ENCODE measurements at places on chromosomes 1 and 21. TPM values are rescaled to one million over a fixed set of nuclear protein-coding genes. Genes with fewer than 3 reads are reported as not detected.

Gene PROK1
- not detected for total RNA-seq

Gene TNFRSF25
- total RNA-seq: 11.4 TPM

Gene DCST1
- not detected for total RNA-seq

Gene FCRLA
- total RNA-seq: 0.27 TPM

Gene TMEM82
- total RNA-seq: not detected

Gene MAP10
- total RNA-seq: 1.9 TPM

Gene SPRR2F
- not detected for total RNA-seq

Gene WDR64
- total RNA-seq: not detected

Gene RNF223
- not detected for total RNA-seq

Gene PPIAL4G
- total RNA-seq: not detected

Gene SSU72
- total RNA-seq: 116 TPM

Gene PTPN14
- 52.8 TPM for total RNA-seq

Gene HSD3B1
- not detected for total RNA-seq

Gene MIS18A
- 17.6 TPM for total RNA-seq

Gene BMP8B
- total RNA-seq: not detected

Gene TATDN3
- total RNA-seq: 10.6 TPM

Gene RSPO1
- total RNA-seq: not detected

Gene NTMT2
- not detected for total RNA-seq

Gene GPX7
- 18.5 TPM for total RNA-seq

Gene SLC45A1
- 0.80 TPM for total RNA-seq

Gene GUCA2B
- total RNA-seq: not detected

Gene AIDA
- total RNA-seq: 56.9 TPM

Gene SEC22B
- total RNA-seq: 16.6 TPM

Gene SOX13
- total RNA-seq: 10.9 TPM

Gene KIF2C
- 41.4 TPM for total RNA-seq

Gene SAMSN1
- 0.33 TPM for total RNA-seq

Gene PFKFB2
- total RNA-seq: 1.8 TPM

Gene KCNQ4
- total RNA-seq: not detected

Gene FCMR
- total RNA-seq: not detected

Gene YBX1
- total RNA-seq: 770 TPM

Gene RPE65
- not detected for total RNA-seq

Gene TMPRSS15
- not detected for total RNA-seq

Gene FMO1
- not detected for total RNA-seq

Gene CBR1
- total RNA-seq: 158 TPM

Gene FAM151A
- total RNA-seq: not detected

Gene PADI2
- 0.13 TPM for total RNA-seq

Gene CFHR5
- total RNA-seq: not detected

Gene DNM3
- total RNA-seq: 1.0 TPM

Gene KRTAP21-2
- total RNA-seq: not detected

Gene ARHGAP30
- total RNA-seq: 0.20 TPM

Gene FCGR1A
- total RNA-seq: not detected

Gene GATAD2B
- 6.9 TPM for total RNA-seq

Gene NDUFS2
- total RNA-seq: 119 TPM

Gene ZSWIM5
- 0.53 TPM for total RNA-seq
